ENCODE measurements at places on chromosomes 12 and 14.

- DNase-seq, result no peak
These were observed 119.4 kb downstream of the SCARB1 start for GRCh38 chr12:124744273-124744640.

GRCh38 chr12:132503618-132504204 lies 13.8 kb downstream of the FBRSL1 start:
- DNase-seq, result no peak

GRCh38 chr12:116346741-116347140 lies 69.2 kb upstream of the MED13L start:
- no peak for DNase-seq

DNA sequence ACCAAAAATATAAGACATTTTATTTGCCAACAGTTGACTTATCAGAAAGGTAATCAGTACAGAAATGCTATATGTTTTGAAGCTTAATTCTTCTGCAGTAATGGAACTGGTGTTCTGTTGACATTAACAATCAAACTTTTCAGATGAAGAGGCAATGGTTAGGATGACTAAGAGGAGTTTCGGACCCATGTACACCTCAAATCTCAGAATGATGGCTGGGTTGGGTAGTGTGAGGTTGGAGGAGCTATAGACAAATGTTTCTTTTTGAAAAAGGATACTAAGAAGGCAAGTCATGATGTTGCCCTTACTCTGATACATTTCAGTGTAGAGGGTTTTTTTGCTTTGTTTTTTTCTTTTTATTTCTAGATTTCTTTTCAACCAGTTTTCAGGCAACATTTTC lies 66.9 kb downstream of the KNTC1 start:
- DNase-seq, result no peak

- no peak for DNase-seq
These were observed 57.8 kb downstream of the CCDC92 start for GRCh38 chr12:123914726-123915333.

DNA sequence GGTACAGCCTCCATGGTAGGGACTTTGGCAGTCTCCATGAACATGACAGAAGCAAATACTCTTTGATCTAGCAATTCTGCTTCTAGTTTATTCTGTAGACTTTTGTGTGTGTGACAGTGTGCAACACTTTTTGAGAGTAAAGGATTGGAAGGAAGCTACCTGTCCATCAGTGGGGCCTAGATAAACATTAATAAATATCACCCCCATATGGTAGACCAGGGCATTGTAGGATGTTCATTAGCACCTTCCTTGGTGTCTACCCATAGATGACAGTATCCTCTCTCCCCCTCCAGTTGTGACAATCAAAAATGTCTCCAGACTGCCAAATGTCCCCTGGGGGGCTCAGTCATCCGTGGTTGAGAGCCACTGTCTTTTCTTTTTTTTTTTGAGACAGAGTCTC lies 10.8 kb downstream of the SNRNP35 start:
- no peak for DNase-seq

DNA sequence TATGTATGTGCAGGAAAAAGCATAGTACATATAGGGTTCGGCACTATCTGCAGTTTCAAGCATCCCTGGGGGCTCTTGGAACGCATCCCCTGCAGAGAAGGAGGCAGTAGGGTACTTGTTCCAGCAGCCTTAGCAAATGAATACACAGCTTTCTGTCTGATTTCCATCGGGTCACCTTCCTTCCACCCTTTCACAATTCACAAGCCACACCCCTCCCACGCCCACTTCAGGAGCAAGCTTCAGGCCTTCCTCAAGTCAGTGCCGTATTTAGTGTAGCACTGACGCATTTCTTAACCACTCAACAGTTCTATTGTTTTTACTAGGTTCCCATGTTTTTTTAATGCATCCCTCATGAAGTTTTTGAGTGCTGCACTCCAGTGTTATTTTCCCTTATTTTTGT lies 64.2 kb downstream of the CLMN start:
- no peak for DNase-seq

DNA sequence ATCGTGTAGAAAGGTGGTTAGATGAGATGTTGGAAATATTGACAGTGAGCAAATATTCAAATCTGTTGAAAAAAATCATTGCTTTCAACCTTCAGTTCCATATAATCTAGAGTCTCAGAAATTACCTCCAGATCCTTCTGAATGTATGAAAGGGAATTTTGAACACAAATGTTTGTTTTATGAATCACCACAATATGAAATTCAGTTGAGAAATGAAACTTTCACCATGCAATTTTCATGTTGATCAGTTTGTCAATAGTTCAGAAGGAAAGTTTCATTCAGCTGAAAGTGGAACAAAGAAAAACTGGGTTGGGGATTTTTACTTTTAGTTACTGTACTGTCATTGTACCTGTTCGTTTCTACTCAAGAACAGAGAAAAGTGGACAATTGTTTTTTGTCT lies 953.6 kb downstream of the SLC6A15 start:
- DNase-seq, result no peak

DNA sequence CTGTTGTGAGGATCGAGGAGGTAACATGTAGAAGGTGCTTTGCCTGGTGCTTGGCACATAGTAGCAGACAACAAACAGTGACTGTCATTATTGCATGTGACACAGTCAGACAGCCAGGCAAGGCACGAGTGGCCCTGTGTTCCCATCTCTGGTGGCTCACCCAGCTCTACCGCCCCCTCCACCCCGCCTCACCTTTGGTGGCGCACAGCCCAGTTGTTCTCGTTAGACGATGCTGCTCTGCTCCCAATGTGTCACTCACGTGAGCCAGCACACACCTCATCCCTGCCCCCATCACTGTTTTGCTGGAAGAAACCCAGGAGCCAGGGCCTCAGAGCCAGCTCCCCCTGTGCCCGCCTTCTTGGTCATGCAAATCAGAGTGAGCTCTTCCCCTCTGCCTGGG lies 113.3 kb downstream of the CALM1 start:
- no peak for DNase-seq

DNA sequence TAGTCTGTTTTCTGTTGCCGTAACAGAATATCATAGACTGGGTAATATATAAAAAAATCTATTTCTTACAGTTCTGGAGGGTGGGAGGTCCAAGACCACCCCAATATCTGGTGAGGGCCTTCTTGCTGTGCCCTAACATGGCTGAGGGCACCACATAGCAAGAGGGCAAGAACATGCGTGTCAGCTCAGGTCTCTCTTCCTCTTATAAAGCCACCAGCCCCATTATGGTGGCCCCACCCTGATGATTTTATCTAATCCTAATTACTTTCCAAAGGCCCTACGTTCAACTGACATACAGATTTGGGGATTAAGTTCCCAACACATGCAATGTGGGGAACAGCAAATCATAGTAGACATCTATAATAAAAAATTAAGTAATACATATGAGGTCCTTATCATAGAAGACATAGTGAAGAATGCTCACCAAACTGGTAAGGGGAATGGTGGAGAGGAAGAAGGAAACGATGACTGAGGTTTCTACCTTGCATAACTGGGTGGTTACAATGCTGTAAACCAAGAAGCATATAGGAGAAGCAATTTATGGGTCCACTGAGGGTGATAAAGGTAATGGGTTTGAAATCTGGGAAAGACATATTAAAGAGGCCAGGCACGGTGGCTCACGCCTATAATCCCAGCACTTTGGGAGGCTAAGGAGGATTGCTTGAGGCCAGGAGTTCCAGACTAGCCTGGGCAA lies 27.0 kb downstream of the BTBD7 start:
- no peak for DNase-seq

- no peak for DNase-seq
These were observed 16.8 kb downstream of the ISCA2 start for GRCh38 chr14:74510223-74510931.

DNA sequence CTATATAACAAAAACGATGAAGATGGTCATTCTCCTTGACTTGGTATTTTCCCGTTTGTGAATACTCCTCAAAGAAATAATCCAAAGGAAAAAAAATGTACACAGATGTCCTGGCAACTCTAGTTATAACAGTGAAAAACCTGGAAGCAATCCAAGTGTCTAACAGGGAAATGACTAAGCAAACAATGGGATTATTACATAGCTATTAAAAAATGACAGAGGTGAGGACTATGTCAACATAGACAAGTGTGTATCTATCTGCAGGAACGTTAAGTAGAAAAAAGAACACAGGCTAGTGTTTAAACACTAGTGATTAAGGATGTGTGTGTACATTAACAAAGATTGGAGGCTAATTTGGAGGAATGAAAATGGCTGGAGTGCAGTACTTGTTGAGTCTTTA lies 5.9 kb upstream of the APOLD1 start:
- no peak for DNase-seq

GRCh38 chr12:24898185-24898584 lies 50.7 kb downstream of the BCAT1 start:
- no peak for DNase-seq

GRCh38 chr14:84421621-84422020 lies 1108.3 kb upstream of the FLRT2 start:
- no peak for DNase-seq

- DNase-seq, result no peak
These were observed 3.3 kb downstream of the BHLHE41 start for GRCh38 chr12:26121323-26122060.

GRCh38 chr14:71362920-71363584 lies 455.8 kb downstream of the PCNX1 start:
- DNase-seq, result no peak

GRCh38 chr14:99728231-99728920 lies 44.3 kb downstream of the CYP46A1 start:
- no peak for DNase-seq

DNA sequence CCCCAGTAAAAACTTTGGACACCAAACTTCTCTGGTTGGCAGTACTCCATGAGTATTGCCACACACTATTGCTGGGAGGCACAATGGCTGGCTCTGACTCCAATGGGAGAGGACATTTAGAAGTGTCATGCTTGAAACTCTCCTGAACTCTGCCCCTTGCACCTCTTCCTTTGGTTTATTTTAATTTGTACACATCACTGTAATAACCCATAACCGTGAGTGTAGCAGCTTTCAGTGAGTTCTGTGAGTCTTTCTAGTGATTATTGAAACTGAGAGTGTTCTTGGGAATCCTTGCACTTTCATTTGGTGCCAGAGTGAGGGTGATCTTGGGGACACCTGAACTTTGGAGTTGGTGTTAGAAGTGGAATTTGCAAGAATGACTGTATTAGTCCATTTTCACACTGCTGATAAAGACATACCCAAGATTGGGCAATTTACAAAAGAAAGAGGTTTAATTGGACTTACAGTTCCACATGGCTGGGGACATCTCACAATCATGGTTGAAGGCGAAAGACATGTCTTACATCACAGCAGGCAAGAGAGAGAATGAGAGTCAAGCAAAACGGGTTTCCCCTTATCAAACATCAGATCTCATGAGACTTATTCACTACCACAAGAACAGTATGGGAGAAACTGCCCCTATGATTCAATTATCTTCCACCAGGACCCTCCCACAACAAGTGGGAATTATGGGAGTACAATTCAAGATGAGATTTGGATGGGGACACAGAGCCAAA lies 41.3 kb upstream of the CEP83 start:
- no peak for DNase-seq

DNA sequence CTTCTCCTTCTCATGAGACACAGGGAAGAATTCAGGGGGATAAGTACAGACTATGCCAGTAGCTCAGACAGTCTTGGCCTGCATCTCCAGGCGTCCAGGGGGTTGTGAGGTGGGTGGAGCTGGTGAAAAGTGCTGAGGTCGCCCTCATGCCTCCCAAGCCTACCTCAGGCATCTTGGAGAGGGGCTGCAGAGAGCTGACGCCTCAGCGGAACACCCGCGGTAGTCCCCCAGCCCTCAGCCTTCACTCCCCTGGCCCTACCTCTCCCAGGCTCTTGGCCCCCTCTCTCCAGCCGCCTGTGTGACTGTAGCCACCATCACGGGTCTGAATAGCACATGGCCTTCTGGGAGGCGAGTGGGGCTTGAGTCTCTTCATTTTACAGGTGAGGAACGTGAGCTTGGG lies 59.8 kb upstream of the DLK1 start:
- no peak for DNase-seq

- no peak for DNase-seq
These were observed 6.2 kb upstream of the DYRK4 start for GRCh38 chr12:4555804-4556203.

GRCh38 chr14:74324931-74325361 lies 22.2 kb upstream of the ABCD4 start:
- DNase-seq, result no peak

GRCh38 chr12:52573306-52573705 lies 337 bp downstream of the KRT74 start:
- no peak for DNase-seq

GRCh38 chr12:130080205-130080604 lies 82.1 kb upstream of the FZD10 start:
- DNase-seq, result no peak

DNA sequence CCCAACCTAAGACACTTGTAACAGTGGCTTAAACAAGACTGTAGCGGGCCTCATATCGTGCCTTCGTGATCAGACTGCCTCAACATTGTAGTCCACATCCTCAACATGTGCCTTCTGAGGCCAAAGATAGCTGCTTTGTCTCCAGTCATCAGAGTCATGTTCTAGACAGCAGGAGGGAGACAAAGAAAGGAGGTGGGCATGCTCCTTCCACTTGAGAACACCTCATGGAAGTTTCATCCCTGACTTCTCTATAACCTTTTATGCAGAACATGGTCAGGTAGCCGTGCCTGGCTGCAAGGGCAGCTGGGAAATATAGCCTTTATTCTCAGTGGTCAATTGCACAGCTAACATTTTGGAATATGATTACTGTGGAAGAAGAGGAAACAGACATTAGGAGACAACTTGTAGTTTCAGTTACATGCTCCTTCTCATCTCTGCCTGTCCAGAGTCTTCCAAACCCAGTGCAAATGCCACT lies 25.3 kb upstream of the DHRS2 start:
- no peak for DNase-seq

DNA sequence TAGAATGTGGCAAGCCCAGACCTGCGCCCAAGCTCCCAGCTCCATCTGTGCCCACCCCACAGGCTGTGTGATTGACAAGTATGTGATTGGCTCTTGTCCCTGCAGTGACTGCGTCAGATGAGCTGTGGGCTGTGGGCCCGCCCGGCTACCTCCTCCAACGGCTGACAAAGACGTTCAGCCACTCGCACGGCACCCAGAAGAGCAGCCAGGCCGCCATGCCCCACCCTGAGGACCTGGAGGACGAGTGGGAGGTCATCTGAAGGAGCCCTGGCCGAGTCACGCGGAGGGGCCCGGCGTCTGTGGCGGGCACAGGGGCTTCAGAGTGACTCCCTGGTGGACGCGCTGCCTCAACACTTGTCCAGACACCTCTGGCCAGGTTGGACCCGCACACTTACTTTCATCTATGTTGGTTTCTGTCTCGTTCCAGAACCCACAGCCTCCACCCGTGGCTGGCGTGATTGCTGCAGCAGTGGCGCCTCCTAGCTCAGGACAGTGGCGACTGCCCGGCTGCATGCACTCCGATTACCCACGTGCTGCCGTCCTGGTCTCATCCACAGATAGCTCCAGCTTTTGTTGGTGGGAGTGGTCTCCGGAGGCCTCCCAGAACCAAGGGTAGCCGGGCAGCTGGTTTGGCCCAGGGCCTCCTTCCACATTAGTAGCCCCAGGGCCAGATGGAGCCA lies 11.4 kb downstream of the ANKRD9 start:
- no peak for DNase-seq

- DNase-seq, result no peak
These were observed 351.1 kb upstream of the FLRT2 start for GRCh38 chr14:85178864-85179263.

- DNase-seq, result no peak
These were observed 486.1 kb upstream of the TMEM132C start for GRCh38 chr12:127780881-127781280.
